ENCODE measurements at places on chromosomes 7 and 10.

- DNase-seq, result no peak
Measured at GRCh38 chr10:58107506-58107905, 160.2 kb downstream of the IPMK start.

- no peak for DNase-seq
Measured at GRCh38 chr10:97277551-97277950, 14.9 kb downstream of the ARHGAP19 start.

GRCh38 chr10:1247598-1248261, 191.5 kb downstream of the WDR37 start:
- no peak for DNase-seq

DNA sequence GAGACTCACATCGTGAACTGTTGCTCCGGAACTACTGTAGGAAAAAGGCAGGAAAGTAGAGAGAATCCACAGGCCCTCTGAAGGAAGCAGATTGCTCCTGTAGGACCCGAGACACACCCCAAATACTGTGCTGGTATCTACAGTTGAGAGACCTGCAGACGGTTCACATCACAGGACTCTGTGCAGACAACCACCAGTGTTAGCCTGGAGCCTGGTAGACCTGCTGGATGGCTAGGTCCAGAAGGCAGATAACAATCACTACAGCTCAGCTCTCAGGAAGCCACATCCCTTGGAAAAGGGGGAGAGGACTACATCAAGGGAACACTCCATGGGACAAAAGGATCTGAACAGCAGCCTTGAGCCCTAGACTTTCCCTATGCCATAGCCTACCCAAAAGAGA, 311.8 kb upstream of the PRKCQ start:
- DNase-seq, result no peak

DNA sequence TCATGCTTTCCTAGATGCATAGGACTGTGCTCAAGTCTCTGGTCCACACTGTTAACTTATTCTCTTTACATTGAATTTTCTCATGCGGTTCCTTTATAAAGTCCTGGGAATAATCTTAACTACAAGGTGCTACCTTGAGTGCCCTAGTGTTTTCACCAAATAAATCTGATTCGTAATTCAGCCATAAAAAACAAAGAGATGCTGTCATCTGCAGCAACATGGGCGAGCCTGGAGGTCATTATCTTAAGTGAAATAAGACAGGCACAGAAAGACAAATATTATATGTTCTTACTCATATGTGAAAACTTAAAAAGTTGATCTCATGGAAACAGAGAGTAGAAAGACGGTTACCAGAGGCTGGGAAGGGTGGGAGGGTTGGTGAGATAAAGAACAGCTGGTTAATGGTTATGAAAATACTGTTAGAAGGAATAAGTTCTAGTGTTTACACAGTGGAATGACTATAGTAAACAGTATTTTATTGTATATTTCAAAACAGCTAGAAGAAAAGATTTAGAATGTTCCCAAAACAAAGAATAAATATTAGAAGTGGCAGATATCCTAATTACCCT, 38.3 kb downstream of the NT5C3A start:
- DNase-seq, result no peak

DNA sequence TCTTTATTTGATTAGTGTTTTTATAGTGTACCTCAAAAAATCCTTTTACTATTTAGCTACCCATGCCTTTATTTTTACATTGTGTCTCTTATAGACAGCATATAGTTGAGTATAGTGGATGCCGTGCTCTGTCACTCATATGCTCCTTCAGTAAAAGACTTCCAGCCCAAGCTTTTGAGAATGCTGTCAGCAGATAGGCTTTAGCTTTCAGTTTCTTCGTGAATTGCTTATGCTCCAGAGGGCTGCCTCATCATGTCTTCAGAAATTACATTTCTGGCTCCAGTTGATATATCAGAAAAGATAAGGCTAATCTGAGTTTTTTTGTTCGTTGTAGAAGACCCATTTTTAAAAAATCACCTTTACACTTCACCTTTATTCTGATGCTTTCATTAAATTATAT, 332.0 kb downstream of the NXPH1 start:
- DNase-seq, result no peak

DNA sequence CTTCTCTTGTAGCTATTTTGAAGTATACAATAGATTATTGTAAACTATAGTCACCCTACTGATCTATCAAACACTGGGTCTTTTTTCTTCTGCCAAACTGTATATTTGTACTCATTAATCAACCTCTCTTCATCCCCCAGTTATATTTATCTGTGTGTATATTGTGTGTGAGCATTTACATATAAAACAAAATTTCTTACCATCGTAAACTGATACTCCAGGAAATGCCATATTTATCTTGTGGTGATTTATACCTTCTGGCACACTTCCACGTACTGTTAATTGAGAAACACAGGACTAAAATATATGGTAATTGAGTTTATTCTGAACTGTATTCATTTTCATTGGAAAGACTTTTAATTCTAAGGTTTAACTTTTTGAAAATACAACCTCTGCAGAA, 18.9 kb downstream of the ANLN start:
- no peak for DNase-seq

DNA sequence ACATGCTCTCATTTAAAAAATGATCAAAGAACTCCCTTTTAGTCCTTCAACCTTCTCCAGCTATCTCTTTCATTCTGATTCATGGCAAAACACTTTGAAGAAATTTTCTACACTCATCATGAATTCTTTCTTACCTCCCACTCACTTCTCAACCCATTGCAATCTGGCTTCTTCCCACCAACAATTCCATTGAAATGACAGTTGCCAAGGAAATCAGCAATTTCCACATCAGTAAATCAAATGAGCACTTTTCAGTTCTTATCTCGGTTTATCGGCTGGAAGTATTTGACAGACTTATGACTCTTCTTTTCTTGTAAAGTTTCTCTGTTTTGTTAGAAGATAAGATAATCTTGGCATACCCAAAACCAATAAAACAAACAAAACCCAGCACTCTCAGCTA, 99.1 kb upstream of the CACNA2D1 start:
- DNase-seq, result no peak

DNA sequence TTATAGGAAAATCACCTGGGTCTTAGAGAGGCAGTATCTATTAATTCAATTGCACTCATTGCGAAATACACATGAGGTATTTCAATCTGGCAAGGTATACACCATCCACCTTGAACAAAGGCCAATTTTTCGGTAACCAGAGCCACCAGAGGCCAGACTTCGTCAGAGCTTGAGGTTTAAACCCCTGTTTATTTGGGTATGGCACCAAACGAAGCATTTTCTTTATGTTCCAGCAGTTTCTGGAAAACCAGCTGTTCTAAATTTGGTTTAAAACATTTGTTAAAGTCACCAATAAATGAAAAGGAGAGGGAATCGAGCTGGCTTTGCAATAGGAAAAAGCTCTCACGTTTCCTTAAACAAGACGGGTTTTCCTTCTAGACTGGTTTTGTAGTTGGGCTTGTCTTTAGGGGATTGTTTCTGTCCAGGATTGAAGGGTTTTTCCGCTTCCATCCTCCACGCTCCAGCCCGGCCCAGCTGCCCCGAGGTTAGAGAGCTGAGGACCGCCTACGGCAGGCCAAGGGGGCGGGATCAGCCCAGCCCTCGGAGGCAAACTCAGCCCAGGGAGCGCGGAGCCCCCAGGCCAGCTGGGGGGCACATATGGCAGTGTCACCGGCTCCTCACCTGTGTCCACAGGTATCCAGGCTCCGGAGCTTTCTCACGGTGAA, 539.4 kb upstream of the MGMT start:
- no peak for DNase-seq

DNA sequence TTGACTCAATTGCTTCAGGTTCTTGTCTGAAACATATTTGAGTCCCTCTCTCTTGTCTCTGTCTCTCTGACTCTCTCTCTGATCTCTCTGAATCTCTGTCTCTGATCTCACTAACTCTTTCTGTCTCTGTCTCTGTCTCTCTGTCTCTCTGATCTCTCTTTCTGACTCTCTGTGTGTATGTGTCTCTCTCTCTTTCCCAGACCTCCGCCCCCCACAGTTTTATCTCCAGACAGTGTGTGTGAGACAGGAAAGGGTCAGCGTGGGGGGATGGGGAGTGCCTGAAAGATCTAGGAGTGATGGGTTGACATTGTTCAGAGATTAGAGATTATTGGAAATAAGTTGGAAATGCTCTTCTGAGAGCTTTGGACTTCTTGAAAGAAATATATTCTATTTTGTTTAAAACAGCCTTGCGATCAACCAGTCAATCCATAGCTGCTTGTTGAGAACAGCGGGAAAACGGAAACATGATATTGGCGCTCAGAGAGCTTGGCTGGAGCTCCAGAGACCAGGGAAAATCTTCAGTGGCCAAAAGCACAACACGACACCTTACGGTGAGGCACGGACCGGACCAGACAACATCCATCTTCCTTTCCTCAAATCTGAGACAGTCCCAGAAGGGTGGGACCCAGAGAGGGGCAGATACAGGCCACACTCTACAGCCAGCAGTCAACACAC, 35.5 kb downstream of the CALML3 start:
- no peak for DNase-seq

DNA sequence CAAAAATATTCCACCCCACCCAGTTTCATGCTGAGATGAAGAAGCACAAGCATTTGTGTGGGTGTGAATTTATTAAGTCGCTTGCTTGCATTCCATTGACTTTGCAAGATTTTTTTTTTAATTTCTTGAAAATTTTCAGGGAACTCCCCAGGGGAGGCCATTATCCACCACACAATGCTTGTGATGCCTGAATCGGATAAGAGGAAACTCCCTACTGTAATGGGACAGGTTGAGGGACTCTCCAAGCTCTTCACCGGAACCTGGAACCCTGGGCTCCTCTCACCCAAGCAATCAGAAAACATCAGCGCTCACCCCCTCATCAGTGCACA, 153.6 kb upstream of the ZMIZ1 start:
- DNase-seq, result no peak

DNA sequence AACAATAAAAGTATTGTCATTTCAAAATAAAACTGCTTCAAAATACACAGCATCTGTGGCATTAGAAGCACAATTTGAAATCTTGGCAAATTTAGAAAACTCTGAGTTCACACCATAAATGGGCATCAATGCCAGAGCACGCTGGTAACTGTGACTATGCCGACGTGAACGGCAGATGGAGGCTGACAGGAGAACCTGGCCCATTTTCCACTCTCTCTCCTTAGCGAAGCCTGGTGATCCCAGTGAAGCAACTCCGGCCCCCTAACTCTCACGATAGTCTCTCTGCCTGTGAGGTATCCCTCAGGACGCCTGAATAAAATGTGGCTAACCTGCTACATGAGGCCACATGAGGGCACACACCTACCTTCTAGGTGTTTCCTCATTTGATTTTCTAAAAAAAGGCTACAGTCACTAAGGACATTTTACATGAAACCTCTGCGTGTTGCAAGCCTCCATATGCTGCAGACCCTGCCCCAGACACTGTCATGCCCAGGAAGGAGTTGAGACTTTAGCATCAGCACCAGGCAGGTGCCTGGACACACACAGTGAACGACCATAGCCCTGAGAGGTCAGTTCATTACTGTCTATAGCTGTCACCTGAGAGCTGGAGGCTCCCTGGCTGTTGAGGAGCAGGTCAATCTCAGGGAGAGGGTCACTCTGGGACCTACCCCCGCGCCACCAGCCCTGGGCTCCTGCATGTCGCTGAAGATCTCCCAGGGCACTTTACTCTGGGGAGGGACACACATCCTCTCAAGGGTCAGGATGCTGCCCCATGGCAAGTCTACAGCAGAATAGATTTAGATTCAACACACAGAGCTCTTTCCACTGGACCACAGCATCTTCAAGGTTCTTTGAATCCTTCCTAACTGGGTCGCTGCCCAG, 62.9 kb upstream of the CAMK2B start:
- DNase-seq, result no peak

DNA sequence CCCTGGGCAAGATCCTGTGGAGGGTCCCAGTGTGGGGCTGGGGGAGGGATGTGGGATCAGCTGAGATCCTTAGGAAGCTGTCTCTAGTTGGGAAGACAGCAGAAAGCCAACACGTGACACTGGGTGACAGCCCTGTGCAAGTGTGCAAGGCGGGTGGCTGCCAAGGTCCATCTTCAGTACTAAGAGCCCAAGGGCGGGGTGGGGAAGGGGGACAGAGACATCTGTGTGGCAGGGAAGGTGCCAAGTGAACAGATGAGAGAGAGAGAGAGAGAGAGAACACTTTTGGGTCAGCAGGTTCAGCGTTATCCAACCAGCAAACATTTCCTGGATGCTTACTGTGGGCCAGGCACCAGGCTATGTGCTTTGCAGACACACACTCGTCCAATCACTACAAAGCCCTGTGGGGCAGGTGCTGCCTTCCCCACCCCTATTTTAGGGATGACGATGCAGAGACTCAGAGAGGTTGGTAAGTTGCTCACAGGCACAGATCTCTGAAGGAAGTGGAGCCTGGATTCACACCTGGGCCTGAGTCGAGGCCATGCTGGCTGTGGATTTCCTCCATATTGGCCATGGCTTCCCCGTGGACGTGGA, 135.7 kb downstream of the GRK5 start:
- DNase-seq, result no peak

DNA sequence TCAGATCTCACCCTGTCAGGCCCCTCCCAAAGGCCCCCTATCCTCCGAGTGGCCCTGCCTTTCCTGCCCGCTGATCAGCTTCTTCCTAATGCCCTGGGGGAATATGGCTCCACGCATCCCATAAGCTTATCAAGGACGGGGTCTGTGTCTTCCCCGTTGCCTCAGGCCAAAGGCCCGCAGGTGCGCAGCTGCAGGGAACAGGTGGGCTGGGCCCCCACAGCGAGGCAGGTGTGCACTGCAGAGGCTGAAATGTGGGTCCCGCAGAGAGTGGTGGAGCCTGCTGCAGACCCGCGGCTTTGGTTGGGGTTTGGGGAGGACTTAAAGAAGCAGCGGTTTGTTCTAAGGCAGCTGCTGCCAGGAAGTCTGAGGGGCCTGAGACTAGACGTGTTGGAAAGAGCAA, 220.8 kb upstream of the TCERG1L start:
- no peak for DNase-seq

DNA sequence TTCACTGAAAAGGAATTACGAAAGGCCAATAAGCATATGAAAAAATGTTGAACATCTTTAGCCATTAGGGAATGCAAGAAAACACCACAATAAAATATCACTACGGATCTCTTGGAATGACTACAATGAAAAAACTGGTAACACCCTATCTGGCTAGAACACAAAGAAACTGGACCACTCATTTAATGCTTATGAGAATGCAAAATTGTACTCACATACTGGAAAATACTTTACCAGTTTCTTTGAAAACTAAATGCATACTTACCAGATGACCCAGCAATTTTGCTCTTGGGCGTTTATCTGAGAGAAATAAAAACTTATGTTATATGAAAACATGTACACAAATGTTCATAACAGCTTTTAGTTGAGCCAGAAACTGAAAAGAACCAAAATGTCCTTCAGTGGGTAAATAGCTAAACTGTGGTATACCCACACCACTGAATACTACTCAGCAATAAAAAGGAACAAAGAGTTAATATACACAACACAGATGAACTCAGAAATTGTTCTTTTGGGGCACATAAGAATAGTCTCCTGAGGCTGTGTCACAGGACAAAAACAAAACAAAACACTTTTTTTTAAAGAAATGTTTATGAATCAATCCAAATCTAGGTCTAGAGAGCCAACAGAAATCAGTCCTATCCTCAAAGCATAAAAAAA, 23.5 kb downstream of the CNOT4 start:
- no peak for DNase-seq

- no peak for DNase-seq
Measured at GRCh38 chr10:59234194-59234593, 57.8 kb downstream of the PHYHIPL start.

GRCh38 chr7:129657363-129657762, 45.8 kb downstream of the NRF1 start:
- no peak for DNase-seq

All from activated naive CD4-positive, alpha-beta T cell (primary cell).